ENCODE measurements at places on chromosomes 7 and 10. TPM values are rescaled to one million over a fixed set of nuclear protein-coding genes. Genes with fewer than 3 reads are reported as not detected.

Gene SCIN
- total RNA-seq, result 0.25 TPM

Gene ARHGAP22
- total RNA-seq, result 60.2 TPM

Gene COL28A1
- total RNA-seq, result 0.09 TPM

Gene PNLIP
- total RNA-seq, result not detected

Gene DNMBP
- 24.9 TPM for total RNA-seq

Gene SLC26A5
- not detected for total RNA-seq
